ENCODE measurements at places on chromosomes 2 and 18. TPM values are rescaled to one million over a fixed set of nuclear protein-coding genes. Genes with fewer than 3 reads are reported as not detected.

The LYG2 gene
- total RNA-seq: not detected

The R3HDM1 gene
- total RNA-seq: 62.6 TPM

DNA sequence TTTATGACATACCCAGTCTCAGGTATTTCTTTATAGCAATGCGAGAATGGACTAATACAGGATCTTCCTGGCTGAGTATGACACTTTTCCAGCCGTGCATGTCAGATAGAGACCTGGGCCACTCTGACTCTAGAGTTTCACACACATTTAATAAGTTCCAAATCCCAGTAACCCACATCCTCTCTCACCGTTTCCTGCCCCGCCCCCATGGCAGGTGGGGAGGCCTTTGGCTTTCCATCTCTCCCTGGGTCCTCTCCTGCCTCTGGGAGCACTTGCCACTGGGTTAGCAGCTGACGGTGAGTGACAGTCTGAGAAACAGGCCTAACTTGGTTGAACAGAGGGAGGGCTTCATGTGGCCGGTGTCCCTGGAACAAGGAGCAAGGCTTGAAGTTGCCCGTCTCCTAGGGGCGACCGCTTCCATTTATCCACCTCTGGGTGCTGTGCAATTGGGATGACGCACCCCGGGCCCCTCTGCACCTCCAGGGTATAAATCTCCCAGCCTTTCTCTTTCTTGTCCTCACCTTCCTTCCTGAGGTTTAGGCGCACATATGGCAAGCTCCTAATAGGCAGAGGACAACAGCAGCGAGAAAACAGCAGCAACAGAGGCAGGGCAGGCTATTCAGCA lies 152.7 kb upstream of the HDAC4 start:
- H3K27me3 ChIP-seq: peaks cover 8% of the 10 kb centered on the region
- H3K4me3 ChIP-seq: no peak overlapping the region
- peaks cover 24% of the 10 kb centered on the region for H3K4me1 ChIP-seq
- no peak overlapping the region for H3K27ac ChIP-seq
- peak; percentile 26 for DNase-seq

DNA sequence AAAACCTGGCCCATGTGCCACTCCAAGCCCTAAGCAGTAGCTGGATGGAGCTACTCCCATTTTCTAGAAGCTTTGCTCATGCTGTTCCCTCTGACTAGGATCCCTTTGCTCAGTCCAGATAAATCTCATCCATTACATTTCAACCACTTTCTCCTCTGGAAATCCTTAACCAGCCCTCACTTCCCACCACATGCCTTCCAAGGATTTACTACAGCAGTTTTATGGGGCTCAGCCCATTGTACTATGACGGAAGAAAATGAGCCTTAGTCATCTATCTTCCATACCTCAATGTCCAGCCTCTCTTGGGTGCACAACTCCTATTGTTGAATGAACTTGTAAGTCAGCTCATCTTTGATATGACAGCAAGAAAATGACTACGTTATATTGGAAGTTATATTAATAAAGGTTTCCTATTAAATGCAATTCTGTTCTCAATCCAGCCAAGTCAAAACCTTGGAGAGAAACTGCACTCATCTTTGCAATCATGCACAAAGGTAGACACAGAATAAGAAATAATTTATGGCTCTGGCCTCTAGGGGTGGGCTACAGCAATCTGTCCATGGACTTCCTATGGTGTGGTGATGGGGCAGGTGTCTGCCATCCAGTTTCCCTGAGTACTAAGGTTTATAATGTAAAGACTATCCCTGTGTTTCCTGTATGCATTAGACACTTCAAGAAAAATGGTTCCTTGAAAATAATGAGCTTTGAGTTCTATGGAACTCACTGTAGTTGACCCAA lies 3.4 kb downstream of the B4GALT6 start:
- no peak for DNase-seq
- peaks cover 27% of the 10 kb centered on the region for H3K27me3 ChIP-seq
- H3K4me1 ChIP-seq: peaks cover 18% of the 10 kb centered on the region
- H3K27ac ChIP-seq: no peak overlapping the region

The IL36RN gene
- total RNA-seq: not detected

The TUBB8B gene
- not detected for total RNA-seq

The SLC8A1 gene
- total RNA-seq: 2.3 TPM

DNA sequence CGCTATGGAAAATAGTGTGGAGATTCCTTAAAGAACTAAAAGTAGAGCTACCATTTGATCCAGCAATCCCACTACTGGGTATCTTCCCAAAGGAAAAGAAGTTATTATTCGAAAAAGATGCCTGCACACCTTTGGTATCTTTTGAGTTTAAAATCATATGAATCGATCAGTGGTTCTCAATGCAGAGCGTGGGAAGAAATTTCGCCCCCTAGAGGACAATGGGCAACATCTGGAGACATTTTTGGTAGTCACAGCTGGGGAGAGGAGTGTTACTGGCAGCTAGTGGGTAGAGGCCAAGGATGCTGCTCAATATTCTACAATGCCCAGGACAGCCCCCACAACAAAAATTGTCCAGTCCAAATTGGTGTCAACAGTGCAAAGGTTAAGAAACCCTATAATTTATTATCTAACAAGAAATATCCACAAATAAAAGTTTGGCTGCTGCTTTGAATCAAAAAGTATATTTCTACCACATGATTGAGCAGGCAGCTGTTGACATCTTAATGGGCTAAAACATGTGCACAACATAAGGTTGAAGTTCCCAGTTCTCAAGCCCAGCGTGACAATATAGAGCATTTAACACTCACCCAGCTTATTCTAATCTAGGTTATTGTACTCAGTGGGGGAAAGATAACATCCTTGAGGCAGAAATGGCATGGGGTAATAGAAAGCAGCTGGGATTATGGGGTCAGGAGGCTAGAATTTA lies 425.7 kb downstream of the LRATD1 start:
- H3K36me3 ChIP-seq: no peaks in the 10 kb centered on the region
- H3K4me1 ChIP-seq: no peaks in the 10 kb centered on the region
- peaks cover 13% of the 10 kb centered on the region for H3K27me3 ChIP-seq
- no peak overlapping the region for H3K4me3 ChIP-seq
- no peak overlapping the region for H3K27ac ChIP-seq
- DNase-seq: peak; percentile 41

DNA sequence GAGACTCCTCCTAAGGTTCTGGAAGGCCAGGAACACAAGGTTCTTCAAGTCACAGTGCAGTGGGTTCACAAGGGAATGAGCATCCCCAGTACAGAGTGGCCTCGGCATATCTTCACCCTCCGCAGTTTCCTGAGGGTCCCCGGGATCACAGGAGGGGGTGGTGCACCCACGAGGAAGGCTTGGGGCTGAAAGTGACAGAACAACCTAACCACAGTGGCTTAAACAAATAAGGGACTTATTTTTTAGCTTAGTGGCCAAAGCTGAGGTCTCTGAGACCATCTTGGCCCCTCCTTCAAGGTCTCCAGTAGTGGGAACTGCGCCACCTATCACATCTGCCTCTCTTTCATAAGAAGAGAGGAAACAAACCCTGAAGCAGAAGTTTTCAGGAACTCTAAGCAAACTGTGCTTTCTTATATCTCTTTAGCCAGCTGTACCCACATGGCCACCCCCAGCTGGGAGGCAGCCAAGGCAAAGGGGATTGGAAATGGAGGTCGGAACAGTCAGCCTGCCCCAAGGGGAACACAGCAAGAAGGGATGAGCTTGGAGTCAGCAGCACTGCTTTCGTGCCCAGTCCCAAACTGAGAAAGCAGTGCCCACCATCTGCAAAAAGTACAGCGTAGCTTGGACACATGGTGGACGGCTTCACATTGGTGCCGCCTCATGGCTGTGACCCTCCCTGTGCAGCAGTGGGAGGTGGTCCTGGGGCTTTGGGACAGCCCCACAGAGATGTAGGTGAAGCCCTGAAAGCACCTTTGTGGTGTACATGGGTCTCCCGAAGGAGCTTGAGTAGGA lies 260.0 kb upstream of the ID2 start:
- peaks cover 5% of the 10 kb centered on the region for H3K4me1 ChIP-seq
- no peak overlapping the region for H3K27ac ChIP-seq
- H3K27me3 ChIP-seq: peaks cover 2% of the 10 kb centered on the region
- no peaks in the 10 kb centered on the region for H3K36me3 ChIP-seq
- DNase-seq: no peak
- H3K4me3 ChIP-seq: no peak overlapping the region

DNA sequence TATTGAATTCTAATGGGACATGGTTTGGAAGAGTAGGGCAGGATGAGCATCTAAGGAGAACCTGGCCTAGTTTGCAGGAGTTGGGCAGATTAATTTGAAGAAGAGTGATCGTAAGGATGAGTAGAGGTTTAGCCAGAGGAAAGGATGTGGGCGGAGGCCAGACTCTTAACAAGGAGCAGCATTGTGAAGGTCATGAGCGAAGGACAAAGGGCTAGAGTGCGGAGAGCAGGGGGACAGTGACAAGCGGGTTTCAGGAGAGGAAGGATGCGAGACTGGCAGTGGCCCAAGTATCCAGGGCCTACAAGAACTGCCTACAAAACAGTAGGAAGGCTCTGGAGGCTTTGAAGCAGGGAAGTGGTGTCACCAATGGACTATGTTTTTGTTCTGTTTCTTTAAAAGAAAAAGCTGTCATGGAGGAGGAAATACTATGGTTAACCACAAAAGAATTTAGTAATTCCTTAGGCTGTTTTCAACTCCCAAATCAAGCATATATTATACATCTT lies 20.1 kb downstream of the SLC66A3 start:
- H3K27me3 ChIP-seq: no peaks in the 10 kb centered on the region
- no peak overlapping the region for H3K4me3 ChIP-seq
- no peak for DNase-seq
- peaks cover 2% of the 10 kb centered on the region for H3K36me3 ChIP-seq
- no peak overlapping the region for H3K27ac ChIP-seq
- peaks cover 11% of the 10 kb centered on the region for H3K4me1 ChIP-seq
